Aortic smooth muscle cell (primary cell): ENCODE measurements at places on chromosomes 7 and 10. TPM values are rescaled to one million over a fixed set of nuclear protein-coding genes. Genes with fewer than 3 reads are reported as not detected.

Gene ZNF680
- total RNA-seq, result 9.0 and 11.0 TPM in 2 replicates

Gene NUPR2
- not detected in 2 replicates for total RNA-seq

Gene TRPV5
- total RNA-seq, result not detected in 2 replicates

Gene NKX1-2
- not detected in 2 replicates for total RNA-seq

Gene TMEM236
- total RNA-seq, result 0.06 TPM in 1 of 2 replicates, not detected in the other
